ENCODE measurements at places on chromosomes 3 and 15.

- DNase-seq, result no peak
These were observed 346.3 kb upstream of the MDFIC2 start for GRCh38 chr3:70658513-70659310.

DNA sequence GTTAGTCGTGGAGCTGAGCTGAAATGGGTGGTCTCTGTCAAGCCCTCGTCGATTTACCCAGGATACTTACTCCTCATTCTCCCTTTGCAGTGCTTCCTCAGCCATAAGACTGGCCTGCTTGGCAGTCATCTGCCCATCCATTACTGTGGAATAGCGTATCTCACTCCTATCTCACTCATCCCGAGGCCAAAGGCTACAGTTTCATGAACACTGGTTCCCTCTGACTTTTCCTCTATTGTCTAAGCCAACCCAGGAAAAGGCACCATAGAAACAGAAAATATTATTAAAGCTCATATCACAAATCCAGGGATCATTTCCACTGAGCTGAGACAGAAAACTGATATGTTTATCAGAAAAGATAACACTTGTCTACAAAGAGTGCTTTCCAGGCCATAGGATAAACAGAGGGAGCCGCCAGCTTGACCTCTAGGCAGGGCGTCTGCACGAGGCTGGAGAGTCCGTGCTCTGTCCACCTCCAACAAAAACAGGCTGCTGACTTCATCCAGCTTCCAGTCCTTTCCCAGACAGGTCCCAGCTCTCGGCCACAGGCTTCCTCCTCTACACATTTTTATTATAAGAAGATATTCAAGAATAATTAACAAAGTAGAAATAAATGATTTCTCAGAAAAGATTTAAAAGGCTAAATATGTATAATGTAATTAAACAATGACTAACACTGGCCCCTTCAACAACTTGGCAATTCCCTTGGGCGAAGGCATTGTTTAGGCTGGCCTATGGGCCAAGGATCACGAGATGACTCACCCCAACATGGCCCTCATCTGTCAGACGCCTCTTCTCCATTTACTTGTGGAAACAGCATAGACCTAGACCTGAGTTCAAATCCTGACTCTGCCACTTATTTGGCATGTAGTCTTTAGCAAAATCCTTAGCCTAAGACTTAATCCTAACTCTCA lies 27.4 kb upstream of the BOC start:
- no peak for DNase-seq

GRCh38 chr3:119330181-119330580 lies 36.0 kb downstream of the ARHGAP31 start:
- DNase-seq, result no peak

- no peak for DNase-seq
These were observed 32.2 kb downstream of the PTPN23 start for GRCh38 chr3:47412842-47413520.

GRCh38 chr3:97432914-97433313 lies 331.6 kb upstream of the ARL6 start:
- no peak for DNase-seq

- DNase-seq, result no peak
These were observed 136.0 kb upstream of the DAZL start for GRCh38 chr3:16741103-16741758.

DNA sequence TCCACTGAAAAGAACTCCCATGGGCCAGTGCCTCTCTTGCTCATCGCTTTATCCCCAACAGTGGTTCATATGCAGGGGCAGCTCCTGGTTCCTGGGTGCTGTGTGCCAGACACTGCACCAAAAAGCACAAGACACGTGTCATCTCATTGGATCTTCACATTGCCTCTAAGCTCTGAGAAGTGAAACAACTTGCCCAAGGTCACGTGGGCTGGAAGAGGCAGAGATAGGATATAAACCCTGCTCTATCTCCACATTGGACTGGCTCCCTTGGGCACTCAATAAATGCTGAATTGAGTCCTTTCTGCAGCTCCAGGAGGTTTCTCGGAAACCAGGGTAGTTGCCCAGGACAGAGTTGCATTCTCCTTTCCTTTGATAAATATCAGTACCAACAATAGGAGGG lies 88.1 kb downstream of the SRGAP3 start:
- DNase-seq, result no peak

GRCh38 chr3:127171721-127172120 lies 21.2 kb upstream of the PRR23E start:
- DNase-seq, result no peak

GRCh38 chr15:50873935-50874361 lies 34.5 kb upstream of the AP4E1 start:
- DNase-seq, result peak; percentile 57

GRCh38 chr3:17182166-17182565 lies 297.4 kb downstream of the PLCL2 start:
- DNase-seq, result no peak

DNA sequence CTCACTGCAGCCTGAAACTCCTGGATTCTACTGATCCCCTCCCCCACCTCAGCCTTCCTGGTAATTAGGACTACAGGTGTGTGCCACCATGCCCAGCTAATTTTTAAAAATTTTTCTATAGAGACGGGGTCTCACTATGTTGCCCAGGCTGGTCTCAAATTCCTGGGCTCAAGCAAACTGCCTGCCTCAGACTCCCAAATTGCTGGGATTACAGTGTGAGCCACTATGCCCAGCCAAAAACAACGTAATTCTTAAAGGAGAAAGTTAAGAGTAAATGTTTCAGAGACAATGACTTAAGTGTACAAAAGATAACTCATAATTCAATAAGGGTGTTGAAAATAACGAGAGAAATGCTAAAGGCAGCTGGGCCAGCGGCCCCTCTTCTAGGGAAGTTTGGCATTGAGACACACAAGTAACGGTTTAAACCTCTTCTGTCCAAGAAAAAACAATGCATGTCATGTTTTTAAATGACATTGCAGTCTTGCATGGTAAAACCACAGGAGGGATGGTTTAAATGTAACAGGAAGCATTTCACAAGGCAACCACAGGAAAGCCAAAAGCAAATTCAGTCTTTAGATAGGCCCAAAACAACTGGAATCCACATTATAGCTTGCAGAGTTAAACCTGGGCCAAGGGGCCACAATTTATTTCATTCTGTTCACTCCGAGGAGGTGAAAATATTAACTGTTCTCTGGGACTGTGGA lies 5.1 kb downstream of the PROK2 start:
- DNase-seq, result peak; percentile 93

DNA sequence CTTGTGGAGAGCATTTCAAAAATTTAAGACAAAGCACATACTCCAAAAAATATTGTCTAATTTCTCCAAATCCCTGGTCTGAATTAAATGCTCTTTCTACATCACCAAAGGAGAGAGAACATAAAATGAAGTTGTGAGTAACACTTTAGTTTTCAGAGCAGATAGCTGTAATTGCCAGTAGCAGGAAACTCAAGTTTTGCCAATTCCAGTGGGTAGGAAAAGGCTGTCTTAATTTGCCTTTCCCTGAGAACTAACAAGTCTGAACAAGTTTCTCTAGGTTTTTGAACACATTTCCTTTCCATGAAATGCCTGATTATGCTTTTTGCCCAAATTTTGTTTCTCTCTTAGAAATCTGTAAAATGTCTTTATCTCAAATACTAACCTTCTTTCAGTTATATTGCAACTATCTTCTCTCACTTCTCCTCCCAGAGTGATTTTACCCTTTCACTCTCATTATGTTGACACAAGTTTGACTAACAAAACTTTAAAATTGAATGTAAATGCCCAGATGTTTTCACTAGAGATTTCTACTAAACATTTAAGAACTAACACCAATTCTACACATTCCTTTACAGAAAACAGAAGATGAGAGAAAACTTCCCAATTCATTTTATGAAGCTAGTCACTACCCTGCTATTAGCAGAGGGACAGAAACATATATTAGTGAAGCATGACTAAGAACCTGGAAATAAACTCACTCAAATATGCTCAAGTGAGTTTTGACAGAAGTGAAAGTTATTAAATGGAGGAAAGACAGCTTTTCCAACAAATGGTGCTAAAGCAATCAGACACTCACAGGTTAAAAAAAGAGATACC lies 38.4 kb downstream of the RFX7 start:
- no peak for DNase-seq

DNA sequence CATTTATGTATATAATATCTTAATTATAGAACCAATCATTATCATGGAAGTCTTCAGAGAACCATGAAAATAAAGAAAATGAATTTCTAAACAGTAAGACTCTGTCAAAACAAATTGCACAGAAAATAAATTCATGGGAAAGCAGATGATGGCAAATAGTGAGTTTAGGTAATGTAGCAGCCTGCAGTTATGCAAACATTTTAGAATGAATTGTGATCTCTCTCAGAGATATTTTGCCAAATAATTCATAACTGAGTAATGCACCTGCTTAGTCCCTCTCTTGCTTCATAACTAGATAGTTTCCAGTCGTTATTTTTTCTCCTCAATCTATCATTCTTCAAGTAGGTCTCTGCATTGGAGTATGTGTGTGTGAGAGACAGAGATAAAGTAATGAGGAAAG lies 492.7 kb upstream of the THBS1 start:
- DNase-seq, result no peak

GRCh38 chr3:130644628-130645253 lies 101.9 kb downstream of the PIK3R4 start:
- no peak for DNase-seq

DNA sequence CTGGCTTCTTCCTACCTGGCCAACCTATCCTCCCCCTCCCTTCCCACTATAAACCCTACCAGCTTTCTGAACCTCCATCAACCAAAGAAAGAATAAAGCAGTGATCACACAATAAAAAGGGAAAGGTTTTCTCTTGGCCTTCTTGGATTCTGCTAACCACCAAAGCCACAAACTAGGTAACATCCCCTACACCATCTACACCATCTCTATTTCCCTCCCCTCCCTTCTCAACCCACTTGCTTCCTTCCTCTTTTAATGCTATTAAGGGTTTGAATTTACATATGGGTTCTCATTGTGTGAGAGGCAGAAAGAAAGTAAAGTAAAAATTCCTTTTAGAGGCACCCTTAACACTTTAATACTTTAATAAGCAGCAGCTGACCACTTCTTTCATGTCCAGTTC lies 25.8 kb upstream of the RSL24D1 start:
- DNase-seq, result peak; percentile 83

DNA sequence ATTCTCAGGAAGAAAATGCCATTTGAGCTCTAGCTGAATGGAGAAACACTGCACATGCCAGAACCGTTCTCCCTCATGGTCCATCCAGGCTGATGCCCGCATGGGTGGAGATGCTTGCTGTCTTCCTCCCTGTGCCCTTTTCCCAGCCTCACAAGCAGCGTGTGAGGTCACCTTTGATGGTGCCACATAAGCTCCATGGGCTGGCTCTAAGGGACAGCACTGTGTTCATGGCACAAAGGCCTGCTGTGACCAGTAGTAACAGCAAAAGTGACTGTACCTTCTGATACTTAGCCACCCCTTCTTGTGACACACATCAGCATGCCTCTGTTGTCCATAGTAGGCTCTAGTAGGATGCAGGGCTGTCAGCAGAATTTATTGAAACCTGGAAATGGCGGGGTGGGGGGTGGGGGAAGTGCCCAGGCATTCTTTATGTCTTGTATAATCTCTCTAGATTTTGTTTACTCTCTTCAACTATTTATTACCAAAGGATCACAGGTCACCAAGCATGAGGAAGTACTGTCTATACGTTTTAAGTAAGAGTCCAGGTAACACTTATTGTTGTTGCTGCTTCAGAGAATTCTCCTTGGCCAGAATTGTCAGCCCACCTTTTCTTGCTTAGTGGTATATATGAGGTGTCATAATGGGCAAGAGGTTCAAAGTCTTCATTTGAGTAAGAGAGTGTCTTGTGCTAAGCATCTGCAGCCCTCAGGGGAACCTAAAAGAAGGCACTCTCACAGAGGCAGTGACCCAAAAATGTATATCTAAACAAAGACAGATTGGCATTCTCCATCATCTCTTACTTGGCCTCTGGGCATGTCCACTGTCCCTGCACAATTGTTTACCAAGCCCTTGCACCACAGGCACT lies 56.5 kb downstream of the RAB7A start:
- DNase-seq, result no peak

DNA sequence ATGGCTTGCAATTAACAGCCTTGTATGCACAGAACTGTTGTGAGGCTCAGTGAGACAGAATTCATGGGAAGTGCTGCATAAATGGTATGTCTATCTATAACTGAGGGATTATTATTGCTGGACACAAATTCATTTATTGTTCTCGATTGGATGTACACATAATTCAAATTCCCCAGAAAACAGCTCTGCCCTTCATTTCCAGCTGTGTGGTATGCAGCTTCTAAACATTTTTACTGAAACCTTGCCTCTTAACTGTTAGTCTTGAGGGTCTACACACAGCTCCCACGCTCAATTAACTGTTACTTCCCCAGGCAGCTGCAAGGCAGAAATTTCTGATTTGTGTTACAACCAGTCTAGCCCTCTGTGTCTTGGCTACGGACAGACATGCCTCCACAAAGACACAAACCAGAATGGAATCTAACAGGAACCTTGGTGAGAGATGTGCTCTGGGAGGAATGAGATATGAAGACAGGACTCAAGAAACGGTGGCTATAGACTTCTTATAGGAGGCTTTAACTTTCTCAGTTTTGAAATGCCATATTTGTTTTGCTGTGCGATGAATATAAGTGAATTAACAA lies 139.7 kb upstream of the TBL1XR1 start:
- DNase-seq, result no peak

DNA sequence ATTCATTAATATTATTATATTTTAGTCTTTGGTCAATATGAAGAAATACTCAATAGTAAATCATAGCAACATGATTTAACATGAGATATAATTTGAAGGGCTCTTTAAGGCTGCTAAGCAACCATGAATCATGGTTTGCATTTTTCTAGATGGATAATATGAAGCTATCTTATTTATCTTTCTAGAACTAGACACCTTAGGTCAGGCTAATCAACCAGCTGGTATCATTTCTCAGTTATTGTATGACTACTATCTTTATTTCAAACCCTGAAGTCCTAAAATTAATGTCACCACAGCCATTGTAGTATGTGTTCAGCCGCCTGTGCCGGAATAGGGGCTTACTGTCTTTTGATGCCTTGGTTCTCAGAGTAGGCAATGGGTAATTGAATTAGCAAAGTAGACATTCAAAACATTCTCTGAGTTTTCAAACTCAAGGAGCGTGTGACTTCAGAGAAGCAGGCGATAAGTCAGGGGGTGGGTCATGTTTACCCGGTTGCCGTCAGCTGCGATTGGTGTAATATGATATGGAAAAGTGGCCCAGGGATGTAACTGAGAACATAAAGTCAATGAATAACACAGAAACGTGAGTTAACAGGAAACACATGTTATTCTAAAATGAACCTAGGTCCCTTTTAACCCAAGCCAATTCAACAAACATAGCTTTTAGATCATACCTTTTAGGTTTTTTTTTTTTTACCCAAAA lies 93.4 kb upstream of the CTDSPL start:
- no peak for DNase-seq

DNA sequence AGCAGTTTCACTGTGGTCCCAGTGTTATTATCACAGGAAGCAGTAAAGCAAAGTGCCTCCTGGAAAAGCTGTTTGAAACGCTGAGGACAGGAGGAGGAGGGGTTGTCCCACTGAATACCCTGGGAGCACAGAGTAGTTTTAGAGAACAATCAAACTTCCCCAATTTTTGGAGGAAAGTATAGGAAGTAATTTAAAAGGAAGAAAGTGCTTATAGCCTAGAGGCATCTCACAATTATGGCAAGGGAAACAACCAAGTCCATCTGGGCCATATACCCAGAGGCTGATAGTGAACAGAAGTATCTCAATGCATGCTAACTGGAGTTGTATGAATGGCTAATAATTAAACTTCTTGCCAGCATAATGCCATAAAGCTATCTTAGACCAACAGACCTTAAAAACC lies 137.2 kb upstream of the EPHA6 start:
- DNase-seq, result no peak

Data from hematopoietic multipotent progenitor cell treated with erythropoietin and hydrocortisone succinate and interleukin-3 and kit ligand, for 4 days (in vitro differentiated cells).